ENCODE measurements at places on chromosomes 12 and 14. TPM values are rescaled to one million over a fixed set of nuclear protein-coding genes. Genes with fewer than 3 reads are reported as not detected.

The TMEM52B gene
- 0.20 TPM for polyA plus RNA-seq

GRCh38 chr12:111100003-111100402, 179.6 kb upstream of the MYL2 start:
- DNase-seq = no peak

GRCh38 chr12:42213954-42214426, 24.1 kb downstream of the YAF2 start:
- peak; percentile 77 for DNase-seq

DNA sequence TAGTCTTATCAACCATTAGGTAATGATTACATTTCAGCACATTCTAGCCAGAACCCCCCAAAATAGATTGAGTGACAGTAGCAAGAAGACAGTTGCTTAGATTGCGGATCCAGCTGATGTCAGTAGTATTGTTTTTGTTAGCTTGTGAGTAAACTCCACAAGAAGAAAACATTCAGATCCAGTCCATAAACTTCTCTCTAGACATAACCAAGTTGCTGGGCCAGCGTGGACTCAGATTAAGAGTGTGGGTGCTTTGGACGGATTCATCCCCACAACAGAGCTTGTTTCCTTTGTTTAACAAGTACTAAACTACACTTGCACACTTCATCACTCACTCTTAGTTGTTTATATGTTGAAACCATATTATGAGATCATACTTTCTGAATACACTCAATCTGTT, 293.4 kb downstream of the NPAS3 start:
- DNase-seq = no peak

DNA sequence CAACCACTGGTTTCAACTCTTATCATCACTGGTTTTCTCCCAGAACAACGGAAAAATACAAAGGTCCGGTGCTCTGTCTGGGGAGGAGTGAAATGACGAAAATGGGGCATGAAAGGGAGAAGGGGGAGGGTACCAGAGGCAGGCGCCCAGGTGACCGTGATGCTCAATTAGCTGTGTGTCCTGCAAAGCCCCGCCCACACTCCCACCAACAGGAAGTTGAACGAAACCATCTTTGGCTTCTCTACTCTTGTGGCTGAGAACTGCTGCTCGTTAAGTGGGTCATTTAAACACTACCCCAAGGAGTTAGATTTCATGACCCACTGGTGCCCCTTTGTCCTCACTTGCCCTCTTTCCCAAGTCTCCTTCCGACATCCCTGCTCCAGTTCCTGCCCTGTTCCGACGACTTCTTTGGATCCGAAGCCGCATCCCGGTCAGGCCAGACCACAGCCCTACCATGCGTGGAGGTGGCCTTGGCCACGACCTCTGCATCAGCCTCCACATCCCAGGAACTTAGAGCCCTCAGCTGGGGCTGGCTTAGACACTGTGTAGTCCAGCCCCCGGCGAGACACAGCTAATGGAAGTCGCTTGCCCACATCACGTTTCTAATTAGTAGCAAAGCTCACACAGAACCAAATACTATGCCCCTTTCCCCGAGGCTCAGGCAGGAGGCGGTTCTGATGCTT, 11.4 kb upstream of the LRTM2 start:
- DNase-seq = no peak

GRCh38 chr12:117967512-117967911, 1.3 kb downstream of the KSR2 start:
- DNase-seq = peak; percentile 68

DNA sequence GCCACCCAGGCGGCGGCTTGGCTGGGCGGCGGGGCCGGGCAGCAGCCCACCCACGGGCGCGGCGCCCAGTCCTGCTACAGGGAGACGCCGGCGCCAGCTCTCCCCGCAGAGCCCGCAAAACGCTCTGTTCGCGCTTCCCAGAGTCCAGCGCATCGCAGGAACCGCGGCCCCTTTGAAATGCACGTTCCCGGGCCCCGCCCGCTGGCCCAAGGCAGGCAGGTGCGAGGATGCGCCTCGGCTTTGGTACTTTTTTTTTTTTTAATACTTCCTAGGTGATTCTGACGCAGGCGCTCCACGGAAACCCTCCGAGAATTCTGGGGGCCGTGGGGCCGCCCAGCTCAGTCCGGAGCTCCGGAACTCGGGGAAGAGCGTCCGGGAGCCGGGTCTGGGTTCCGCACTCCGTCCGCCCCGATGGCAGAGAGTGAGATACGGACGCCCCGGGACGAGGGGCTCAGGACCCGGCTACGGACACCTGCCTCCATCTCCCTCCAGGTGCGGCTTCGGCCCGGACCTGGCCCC, 483 bp downstream of the POC1B start:
- DNase-seq = peak; percentile 49

GRCh38 chr12:112096667-112097066, 11.9 kb downstream of the NAA25 start:
- DNase-seq = no peak

DNA sequence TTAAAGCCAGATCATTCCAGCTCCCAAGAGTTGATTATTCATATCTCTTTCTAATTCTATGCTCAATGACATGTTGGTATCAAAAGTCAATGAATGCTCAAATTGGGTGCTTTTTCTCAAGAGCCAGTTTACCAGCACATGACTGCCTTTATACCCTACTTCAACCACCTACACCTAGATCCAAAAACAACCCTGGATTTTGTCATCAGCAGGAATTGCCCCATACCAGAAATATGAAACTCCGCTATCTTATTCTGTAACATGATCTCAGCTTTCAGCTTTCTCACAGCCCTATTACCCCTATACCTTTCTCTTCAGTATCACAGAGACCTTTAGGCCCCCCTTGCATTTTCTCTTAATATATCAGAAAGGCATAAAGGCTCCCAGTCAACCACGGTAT, 32.3 kb upstream of the ESR2 start:
- DNase-seq = no peak

GRCh38 chr14:81562818-81563217, 29.2 kb upstream of the SEL1L start:
- no peak for DNase-seq

GRCh38 chr12:29245246-29245645, 96.2 kb downstream of the FAR2 start:
- DNase-seq = no peak

DNA sequence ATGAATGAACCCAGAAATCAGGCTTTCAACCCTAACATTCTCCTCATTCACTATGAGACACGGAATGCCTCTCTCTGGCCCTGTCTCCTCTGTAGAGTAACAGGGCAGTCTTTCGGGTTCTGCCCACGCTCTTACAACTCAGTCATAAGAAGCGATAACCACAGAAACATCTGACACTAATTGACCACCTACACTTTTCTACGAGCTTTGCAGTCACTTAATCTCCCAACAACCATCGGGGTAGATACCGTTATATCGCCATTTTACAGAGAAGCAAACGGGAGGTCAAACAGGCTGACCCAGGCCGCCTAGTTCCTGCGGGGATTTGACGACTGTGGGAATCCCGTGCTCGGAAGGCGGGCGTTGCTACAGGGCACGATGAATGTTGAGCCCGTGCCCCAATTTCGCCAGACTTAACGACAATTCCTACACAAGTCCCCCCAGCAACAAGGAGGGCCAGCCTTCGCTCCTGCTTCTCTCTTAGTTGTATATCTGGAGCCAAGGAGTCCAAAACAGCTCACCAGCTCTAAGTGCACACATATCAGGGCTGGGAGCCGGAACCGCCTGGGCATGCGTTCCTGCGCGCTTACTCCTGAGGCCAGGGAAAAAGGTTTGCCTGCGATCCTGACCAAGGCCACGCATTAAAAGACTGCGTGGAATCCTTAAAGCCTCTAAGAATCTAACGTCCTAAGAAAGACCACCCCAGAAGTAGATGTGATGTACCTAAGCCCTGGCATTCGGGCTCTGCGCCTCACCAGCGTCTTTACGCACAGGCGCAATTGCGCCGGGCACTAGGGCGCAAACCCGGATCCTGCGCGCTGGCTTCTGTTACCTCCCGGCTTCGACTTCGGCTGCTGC, 38.7 kb upstream of the TBX5 start:
- DNase-seq = no peak

The RASSF9 gene
- polyA plus RNA-seq = 0.10 TPM

GRCh38 chr14:84622357-84622756, 907.6 kb upstream of the FLRT2 start:
- no peak for DNase-seq

DNA sequence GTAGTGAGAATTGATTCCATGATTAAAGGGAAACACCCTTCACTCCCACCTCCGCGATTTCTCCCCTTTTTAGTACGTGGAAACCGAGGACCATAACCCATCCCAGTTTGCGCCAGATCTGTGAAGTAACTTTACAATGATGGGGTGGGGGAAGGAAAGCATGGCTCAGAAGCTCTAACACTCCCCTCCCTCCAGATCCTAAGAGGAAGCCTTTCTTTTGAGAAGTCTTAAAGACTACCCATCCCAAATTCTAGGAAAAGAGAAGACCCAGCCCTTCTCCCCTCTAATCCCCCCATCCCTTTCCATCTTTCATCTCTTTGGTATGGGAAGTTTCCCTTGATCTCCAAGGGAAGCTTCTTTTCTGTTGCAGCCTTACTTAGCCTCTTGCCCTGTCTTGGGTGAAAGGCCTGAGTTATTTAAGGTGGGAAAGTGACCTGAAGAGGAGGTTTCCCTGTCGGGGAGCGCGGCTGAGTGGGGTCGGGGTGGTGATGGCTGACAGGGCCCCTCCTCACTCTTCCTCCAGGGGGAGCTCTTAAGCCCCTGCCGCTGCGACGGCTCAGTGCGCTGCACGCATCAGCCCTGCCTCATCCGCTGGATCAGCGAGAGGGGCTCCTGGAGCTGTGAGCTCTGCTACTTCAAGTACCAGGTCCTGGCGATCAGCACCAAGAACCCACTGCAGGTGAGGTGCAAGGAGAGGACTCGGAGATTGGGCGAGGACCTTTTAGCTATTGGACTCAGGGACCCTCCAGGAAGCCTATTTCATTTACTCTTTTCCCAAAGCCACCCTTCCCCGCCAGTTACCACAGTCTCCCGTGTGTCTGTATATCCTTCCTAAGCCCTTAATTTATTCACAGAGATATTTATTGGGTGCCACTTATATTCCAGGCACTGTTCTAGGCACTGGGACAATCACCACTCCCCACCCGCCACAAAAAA, 1.8 kb downstream of the MARCHF9 start:
- peak; percentile 50 for DNase-seq

GRCh38 chr14:34211732-34212131, 250.3 kb downstream of the SPTSSA start:
- DNase-seq = no peak

DNA sequence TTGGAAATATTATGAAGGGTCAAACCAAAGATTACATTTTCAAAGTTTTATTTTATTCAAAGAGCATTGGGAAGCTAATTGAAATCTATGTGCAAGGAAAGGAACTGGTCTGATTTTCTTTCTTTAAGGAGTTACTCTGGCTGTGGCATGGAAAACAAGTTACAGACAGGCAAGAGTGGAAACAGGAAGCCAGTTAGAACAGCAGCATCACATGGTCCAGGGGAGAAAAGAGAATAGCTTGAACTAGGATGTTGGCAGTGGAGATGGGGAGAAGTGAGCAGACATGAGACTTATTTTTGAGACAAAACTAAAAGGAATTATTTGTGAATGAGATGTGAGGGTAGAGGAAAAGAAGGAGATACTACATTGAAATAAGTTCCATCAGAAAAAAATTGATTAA, 3.4 kb downstream of the OR11G2 start:
- no peak for DNase-seq

Measured in brain (organoid and tissue), 16 donors.